ENCODE measurements at places on chromosomes 6 and 20.

DNA sequence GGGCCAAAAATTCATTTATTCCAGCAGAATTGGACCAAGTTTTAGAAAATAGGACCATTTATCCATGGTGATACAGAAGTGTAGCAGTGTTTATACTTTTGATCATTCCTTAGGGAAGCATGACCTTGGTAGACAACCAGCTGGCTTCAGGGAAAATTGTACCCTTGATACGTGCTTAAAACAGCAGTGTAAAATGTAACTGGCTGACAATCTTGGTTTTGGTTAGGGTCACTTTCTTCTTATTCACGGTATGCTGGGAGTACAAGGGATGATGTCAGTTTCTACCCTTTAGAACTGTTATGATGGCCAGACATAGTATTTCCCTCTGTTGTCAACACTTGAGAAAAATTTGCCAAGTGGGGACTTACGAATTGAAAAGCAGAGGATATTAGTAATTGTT lies 157.1 kb downstream of the BCKDHB start:
- peak; percentile 26 for DNase-seq

GRCh38 chr6:11496152-11497060 lies 41.1 kb upstream of the TMEM170B start:
- DNase-seq = peak; percentile 85

- DNase-seq = no peak
Observed at GRCh38 chr6:134240665-134241431, 77.1 kb downstream of the SGK1 start.

- no peak for DNase-seq
Observed at GRCh38 chr6:111899531-111899930, 26.3 kb upstream of the FYN start.

DNA sequence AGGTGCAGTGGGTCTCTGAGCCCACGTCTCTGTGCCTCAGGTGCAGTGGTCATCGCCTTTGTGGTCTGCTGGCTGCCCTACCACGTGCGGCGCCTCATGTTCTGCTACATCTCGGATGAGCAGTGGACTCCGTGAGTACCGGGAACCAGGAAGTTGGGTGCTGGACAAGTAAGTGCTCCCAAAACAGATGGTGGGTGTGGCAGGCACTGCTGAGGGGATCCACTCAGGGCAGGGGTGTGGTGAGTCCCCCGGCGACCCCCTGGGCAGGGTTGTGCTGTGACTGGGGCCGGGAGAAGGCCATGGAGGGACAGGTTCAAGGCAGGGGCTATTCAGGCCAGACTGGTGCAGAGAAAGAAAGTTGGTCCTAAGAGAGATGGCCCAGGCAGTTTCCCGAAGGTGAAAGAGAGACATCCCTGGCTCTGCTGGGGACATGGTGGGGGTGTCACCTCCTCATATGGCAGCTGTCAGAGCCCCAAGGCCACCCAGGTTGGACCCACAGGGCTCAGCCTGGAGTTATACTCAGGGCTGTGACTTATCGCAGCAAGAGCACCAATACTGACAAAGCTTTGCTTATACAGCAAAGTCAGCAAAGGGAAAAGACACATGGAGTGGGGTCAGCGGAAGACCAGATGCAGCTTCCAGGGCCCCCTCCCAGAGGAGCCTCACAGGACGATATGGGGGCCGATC lies 37.9 kb upstream of the MRGBP start:
- DNase-seq = no peak

GRCh38 chr6:6176586-6177228 lies 143.8 kb downstream of the F13A1 start:
- DNase-seq = no peak

DNA sequence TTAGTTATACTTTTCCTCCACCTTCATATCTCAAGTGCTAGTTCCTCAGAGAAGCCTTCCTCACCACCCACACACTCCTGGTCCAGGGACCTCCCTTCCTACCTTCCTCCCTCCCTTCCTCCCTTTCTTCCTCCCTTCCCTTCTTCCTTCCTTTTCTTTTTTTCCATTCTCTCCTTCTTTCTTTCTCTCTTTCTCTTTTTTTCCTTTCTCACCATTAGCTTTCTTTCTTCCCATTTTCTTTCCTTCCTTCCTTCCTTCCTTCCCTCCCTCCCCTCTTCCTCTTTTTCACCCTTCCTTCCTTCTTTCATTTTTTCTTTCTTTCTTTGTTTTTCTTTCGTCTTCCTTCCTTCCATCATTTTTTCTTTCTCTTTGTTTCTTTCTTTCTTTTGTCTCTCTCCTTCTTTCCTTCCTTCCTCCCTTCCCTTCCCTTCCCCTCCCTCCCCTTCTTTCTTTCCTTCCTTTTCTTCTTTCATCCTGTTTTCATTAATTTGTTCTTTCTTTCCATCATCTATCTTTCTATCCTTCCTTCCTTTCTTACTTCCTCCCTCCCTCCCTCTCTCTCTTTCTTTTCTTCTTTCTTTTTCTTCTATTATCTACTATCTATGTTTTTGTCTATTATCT lies 416.0 kb downstream of the PLCB1 start:
- DNase-seq = no peak

- DNase-seq = no peak
Observed at GRCh38 chr20:44234566-44235317, 12.4 kb upstream of the GDAP1L1 start.

DNA sequence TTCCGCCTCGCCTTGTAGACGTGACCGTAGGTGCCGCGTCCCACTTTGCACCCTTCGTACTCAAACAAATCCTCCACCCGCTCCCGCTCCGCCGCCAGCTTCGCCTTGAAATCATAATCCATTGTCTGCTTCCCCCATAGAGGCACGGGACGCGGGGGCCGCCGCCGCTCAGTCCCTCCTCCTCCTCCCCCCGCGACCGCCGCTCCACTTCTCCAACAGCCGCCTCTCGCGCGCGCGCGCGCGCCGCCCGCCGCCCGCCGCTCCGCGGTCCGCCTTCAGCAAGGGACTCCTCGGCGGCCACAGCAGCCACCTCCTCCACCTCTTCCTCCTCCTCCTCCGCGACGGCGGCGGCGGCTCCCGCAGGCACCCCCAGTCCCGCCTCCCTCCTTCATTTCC lies 256 bp downstream of the CDK19 start:
- DNase-seq = no peak

DNA sequence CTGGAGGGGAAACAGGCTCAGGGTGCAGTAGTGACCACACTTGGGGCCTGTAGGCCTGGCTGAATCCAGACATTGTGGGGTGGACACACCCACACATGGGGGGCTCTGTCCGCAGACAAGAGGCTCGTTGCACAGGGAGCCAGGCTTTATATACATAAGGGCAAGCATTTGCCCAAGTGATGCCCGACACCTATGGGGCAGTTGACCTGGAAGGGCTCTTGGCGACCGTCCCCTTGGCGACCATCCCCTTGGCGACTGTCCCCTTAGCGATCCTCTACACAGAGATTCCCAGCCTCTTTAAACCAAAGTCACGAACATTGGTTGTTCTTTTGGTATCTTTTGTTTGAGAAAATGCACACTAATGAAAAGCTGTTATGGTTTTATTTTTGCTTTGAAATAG lies 2.7 kb downstream of the TOX2 start:
- no peak for DNase-seq

- DNase-seq = no peak
Observed at GRCh38 chr20:56634307-56634706, 5.2 kb downstream of the TFAP2C start.

DNA sequence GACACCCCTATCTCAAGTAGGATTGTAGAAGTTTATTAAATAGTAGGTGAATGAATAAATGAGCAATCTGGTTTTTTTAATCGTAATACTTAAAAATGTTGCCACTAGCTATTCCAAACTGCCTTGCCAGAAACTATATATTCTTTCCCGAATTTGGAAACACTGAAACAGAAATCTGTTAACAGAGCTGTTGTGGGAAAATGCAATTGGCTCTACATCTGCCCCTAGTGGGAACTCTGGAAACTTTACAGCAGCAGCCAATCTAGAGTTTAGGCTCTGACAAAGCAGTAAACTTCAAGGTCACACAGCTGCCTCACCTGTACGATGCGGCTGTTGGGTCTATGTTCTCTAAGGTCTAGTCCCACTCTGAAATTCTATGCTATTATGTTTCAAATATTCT lies 41.7 kb downstream of the SYNE1 start:
- peak; percentile 11 for DNase-seq

GRCh38 chr6:135475292-135475886 lies 22.2 kb downstream of the AHI1 start:
- DNase-seq = peak; percentile 83

GRCh38 chr6:134073161-134073560 lies 20.7 kb upstream of the SLC2A12 start:
- no peak for DNase-seq

DNA sequence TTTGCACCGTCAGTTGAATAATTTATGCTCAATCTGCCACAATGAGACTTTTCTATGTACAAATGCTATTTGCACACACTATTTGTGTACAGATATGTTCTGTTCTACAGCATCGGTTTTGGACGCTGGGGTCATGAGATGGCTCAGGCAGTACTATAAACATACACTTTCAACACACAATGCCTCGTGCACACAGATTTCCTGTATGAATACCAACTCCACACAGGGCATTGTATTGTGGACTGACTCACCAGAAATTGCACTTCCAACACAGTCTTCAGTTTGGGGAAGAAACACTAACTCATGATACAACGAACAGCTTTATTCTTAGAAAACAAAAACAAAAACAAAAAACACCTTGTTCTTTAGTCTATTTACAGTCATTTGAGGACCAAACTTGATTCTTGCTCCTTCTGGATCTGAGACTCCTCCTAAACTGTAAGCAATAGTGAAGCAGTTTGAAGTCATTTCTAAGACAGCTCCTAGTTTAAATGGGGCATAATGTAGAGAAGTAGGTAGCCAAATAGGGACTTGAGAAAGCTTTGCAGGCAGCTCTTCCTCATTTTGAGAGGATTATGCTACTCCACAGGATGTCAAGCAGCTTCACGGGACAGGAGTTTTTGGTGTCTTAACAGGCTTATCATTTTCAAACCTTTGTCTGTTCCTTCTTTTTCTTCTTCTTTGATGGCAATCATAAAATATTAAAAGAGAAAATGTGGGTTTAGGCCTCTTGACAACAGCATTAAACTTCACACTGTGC lies 33.7 kb downstream of the GJA10 start:
- DNase-seq = no peak

- no peak for DNase-seq
Observed at GRCh38 chr6:154478021-154478700, 32.3 kb downstream of the CNKSR3 start.

DNA sequence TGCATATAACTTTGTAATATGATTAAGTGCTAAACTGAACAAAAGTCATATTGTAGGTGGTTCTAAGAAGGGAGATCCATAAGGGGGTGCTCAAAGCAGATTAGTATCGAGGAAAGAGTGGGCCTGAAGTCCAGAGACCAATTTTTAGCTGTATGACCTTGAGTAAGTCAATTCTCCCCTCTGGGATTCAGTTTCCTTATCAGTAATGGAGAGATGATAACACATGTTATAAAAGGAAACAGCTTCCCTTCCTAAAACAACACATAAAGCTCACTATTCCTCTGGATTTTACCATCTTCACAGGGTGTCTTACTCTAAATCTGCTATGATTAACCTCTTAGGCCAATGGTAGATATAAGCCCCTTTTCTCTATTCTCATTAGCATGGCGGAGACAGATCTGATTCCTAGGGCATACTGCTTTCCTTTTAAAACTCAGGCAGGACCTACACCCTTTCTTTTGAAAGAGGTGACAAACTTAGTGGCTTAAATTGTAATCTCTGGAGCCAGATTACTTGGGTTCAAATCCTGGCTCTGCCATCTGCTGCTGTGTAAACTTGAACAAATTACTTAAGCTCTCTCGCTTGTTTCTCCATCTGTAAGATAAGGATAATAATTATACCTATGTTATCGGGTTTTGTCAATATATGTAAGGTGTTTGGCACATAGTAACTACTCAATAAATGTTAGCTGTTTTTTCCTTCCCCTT lies 39.5 kb downstream of the ACSS2 start:
- DNase-seq = no peak

GRCh38 chr6:138507977-138508675 lies 8.8 kb upstream of the NHSL1 start:
- no peak for DNase-seq

DNA sequence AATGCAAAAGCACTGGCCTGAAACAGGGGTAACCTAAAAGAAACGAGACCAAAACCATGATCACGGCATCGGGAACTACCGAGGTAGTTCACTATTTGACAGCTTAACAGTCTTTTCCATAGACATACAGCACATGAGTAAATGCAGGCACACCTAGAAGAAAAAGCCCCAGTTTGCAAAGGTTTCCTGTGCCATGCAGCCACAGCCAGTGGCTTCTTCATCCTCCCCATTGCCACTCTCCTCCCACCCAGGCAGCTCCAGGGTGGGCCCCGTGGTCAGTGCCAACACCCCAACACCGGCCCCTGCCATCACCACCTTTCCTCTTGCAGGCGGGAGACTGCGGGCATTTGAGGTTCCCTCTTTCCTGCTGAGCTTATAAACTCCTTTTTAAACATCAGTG lies 115.4 kb downstream of the SLC23A2 start:
- DNase-seq = no peak

- peak; percentile 96 for DNase-seq
Observed at GRCh38 chr6:6699741-6700367, 111.3 kb downstream of the LY86 start.

GRCh38 chr20:46407671-46407996 lies 1.2 kb upstream of the ELMO2 start:
- no peak for DNase-seq

GRCh38 chr20:53322651-53323050 lies 271.0 kb downstream of the ZNF217 start:
- no peak for DNase-seq

DNA sequence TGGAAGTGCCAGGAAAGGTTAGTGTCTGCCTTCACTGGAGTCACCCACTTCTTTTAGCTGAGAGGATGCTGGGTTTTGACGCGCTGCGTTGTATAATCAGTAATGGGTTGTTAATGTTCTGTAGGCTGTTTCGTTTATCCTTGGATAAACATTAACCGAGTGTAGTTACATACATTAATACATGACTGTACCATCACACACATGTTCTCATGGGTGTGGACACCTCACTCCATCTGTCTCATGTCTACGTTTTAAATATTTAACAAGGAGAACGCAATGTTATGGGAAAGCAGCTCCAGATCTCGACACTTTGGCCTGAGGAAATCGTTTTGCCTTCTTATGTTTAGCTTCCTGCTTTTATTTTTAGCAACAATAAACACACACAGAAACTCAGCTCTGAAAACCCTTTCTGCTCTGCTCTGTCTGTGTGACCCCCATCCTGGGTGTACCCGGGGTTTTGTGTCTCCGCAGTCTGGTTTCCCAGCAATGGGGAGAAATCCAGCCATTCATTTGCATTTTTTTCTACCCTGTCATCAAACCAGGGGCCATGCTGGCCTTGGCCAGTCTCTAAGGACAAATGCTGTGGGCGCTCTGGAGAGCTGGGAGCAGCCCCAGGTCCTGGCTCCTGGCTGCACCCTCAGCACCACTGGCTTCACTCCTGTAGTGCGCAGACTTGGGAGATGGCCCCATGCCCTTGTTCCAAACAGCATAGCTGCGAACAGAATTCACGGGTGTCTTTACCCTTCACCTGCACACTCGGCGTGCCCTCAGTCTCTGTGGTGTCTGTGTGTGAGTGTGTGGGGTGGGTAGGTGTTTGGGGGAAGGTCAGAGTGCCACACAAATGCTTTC lies 110.8 kb downstream of the ERMARD start:
- DNase-seq = no peak
